Ascending aorta (tissue), 2 donors: ENCODE measurements at places on chromosomes 6 and 20.

DNA sequence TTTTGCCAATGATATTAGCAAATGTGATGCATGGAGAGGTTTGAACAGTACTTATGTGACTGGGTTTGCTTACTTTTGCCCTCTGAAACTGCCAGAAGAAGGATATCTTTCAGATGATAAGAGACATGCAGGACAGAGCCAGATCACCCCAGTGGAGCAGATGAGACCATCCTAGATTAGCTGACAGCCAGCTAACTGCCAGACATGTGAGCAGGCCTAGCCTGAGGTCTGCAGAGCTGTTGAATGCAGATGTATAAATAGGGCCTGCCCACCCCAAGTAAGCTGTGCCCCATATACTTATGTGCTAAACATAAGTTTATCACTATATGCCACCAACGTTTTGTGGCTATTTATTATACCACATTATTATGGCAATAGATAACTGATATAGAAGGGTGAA is 5.9 kb downstream of the ZSCAN31 start:
- no peak overlapping the region for H3K4me3 ChIP-seq
- H3K27me3 ChIP-seq: no peaks in the 10 kb centered on the region
- no peak overlapping the region for H3K27ac ChIP-seq
- peaks cover 36% of the 10 kb centered on the region for H3K36me3 ChIP-seq
- H3K4me1 ChIP-seq: no peaks in the 10 kb centered on the region

DNA sequence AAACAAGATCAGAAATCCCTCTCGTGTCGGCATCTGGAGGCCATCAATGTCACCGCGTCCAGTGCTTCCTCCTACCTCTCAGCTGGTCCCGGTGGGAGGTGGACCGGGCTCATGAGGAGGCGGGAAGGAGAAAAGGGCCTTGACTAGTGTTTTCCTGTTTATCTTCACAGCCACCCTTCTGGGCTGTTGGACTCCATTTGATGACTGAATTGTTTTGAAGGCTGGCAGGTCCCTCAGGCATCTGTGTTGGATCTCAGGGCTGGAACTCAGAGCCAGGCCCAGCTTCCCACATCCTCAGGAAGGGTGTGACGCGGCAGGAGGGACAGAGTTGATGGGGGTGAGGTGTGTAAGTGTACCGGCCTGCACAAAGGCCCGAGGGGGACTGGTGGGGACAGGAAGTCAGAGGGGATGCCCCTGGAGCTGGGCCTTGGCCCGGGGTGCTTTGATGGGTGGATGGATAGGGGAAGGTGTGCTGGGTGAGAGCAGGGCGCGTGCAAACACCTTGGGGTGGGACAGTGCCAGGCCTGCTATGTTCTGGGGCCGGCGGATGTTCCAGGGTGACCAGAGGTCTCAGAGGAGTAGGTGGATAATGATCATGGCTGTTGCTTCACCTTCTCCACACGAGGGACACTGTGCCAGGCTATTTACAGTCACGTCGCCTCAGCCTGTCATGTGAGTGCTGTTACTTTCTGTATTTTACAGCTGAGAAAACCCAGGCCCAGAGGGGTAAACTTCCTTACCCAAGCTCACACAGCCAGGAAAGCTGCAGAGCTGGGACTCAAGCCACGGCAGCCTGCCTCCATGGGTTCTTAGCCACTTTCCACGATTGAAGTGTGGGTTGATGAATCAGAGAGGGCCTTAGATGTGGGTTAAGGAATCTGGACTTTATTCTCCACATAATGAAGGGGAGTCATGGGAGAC is 17.9 kb upstream of the CHMP4B start:
- H3K4me1 ChIP-seq: no peaks in the 10 kb centered on the region
- no peaks in the 10 kb centered on the region for H3K27me3 ChIP-seq
- no peak for DNase-seq
- no peak overlapping the region for H3K27ac ChIP-seq

- no peak overlapping the region for H3K4me3 ChIP-seq
- no peak overlapping the region for H3K27ac ChIP-seq
- peaks cover 15% of the 10 kb centered on the region for H3K36me3 ChIP-seq
- no peaks in the 10 kb centered on the region for H3K27me3 ChIP-seq
- H3K4me1 ChIP-seq: no peaks in the 10 kb centered on the region
- DNase-seq: no peak
Measured at GRCh38 chr6:87628424-87628823, 38.5 kb downstream of the ORC3 start.

DNA sequence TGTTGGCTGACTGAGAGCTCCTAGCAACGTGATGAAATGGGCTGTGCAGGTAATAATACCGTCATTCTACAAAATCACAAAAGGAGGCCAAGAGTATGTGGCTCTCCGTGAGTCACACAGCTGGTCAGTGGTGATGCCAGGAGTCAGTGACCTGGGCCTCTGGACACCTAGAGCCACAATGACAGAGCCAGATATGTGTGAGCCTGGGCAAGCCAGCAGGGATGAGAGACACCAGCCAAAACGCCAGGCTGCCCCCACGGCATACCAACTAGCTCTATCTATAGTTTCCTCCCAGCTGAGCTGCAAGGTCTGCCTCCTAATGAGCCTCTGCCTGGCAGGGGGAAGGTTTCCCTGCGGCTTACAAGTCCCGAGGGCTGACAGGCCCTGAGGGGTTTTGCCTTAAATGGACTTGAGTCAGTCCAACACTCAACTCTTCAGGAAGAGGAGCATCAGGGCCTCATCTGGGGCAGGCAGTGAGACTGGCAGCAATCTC is 70.0 kb downstream of the CPNE5 start:
- no peaks in the 10 kb centered on the region for H3K27me3 ChIP-seq
- H3K36me3 ChIP-seq: no peaks in the 10 kb centered on the region
- peaks cover 8% of the 10 kb centered on the region for H3K4me1 ChIP-seq
- no peak overlapping the region for H3K4me3 ChIP-seq
- DNase-seq: no peak

GRCh38 chr6:101453221-101453620 is 59.7 kb downstream of the GRIK2 start:
- H3K4me1 ChIP-seq: no peaks in the 10 kb centered on the region
- no peak overlapping the region for H3K27ac ChIP-seq
- no peaks in the 10 kb centered on the region for H3K27me3 ChIP-seq
- no peaks in the 10 kb centered on the region for H3K36me3 ChIP-seq
- DNase-seq: no peak
